ENCODE measurements at places on chromosomes 6 and 20. TPM values are rescaled to one million over a fixed set of nuclear protein-coding genes. Genes with fewer than 3 reads are reported as not detected.

GRCh38 chr6:145278163-145278807, 457.0 kb downstream of the EPM2A start:
- DNase-seq = no peak

- DNase-seq = peak; percentile 25
Measured at GRCh38 chr6:170221753-170222400, 69.0 kb downstream of the DLL1 start.

DNA sequence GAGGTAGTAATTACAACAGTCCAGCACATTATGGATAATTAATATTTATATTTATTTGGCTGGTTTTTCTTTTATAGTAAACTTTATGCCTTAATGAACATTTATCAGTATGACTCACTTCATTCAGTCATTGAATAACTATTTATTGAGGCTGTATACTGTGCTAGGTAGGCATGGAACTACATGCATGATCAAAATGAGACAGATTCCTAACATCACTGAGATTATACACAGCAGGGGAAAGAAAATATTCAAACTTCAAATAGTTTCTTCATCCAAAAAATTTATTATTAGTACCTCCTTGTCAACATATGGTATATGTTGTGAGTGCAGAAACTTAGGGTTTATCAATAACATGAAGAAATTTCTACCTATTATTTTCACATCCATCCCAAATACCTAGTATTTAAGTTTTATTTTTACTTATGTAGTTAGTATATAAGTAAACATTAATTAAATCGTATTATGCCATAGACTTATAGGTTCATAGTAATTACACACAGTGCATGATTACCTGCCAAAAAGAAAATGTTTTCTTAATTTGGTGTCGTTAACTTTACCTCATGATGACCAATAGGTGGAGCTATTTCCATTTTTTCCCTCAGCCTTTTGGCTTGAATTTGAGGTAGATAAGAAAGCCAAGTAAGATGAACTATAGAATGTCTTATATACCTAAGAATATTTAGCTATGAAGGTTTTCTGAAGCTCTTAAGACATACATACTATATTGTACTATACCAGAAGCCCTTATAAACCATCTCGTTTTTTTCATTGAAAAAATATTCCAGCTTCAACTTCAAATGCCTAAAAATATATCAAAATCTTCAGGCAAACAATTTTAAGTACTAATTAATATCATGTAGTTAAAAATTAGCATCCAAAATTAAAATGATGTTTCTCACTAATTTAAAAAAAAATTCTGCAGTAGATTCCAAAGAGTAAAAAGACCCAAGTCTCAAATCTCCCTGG, 12.5 kb upstream of the TMEM30A start:
- no peak for DNase-seq

DNA sequence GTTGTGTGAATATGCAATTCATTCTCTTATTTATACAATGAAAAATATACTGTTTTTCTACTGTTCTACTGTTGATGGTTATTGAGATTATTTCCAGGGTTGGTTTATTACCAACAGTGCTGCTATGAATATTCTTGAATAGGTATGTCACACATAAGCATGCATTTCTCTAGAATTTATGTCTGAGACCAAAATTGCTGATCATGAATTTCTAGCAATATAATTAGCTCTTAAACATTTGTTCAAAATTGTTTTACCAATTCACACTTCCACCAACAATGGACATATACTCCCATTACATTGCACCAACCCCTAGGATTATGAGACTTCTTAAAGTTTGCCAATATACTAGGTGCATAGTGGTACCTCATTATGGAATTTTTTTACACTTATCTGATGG, 164.1 kb upstream of the KCNQ5 start:
- no peak for DNase-seq

GRCh38 chr6:116012471-116012949, 48.2 kb downstream of the FRK start:
- no peak for DNase-seq

DNA sequence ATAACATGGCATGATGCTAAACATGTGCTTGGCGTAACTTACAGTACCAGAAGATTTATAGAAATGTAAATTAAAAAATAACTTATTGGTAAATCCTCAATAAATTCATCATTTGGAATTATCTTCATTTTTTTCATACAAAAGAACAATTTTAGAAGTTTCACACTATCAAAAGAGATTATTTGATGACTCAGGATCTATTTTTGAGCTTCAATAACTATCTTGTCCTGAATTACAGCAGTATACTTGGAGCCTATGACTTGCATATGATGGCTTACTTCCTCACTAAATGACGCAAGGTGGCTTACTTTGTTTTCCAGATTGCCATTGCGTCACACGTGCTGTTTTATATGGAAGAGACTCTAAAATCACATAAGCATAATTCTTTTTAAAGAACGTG, 49.2 kb downstream of the KHDRBS2 start:
- no peak for DNase-seq

DNA sequence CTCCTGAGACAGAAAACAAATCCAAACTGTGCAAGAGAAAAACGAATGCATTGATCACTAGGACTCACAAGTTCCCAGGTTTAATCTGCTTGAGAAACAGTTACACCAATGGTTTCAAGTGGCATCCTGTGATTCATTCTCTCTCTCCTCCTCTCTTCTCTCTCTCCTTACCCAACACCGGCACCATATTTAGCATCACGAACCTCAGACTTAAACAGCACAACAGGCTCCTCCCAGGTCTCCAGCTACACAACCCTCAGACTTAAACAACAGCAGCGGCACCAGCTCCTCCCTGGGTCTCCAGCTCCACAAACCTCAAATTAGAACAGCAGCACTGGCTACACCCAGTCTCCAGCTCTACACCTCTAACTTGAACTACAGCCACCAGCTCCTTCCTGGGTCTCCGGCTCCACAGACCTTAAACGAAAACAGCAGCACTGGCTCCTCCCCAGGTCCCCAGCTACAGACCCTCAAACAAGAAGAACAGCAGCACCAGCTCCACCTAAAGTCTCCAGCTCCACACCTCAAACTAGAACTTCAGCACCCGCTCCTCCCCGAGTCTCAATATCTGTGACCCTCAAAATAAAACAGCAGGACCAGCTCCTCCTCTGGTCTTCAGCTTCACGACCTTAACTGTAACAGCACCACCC, 355.9 kb downstream of the PREX1 start:
- no peak for DNase-seq

DNA sequence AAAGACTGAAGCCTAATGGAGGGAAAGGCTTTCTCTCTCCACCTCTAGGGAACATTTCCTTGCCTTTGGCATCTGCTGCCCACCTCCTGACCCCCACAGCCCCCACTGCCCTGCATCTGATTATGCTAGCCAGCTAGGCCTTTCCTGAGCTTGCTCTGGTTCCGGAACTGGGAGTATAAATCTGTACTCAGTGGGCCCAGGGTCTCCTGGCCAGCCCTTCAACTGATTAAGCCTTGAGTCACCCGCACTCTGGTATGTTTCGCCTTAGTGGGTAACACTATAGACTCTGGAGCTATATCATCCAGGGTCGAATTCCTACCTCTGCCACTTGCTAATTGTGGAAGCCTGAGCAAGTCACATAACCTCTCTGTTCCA, 45.6 kb upstream of the RIPOR2 start:
- DNase-seq = no peak

DNA sequence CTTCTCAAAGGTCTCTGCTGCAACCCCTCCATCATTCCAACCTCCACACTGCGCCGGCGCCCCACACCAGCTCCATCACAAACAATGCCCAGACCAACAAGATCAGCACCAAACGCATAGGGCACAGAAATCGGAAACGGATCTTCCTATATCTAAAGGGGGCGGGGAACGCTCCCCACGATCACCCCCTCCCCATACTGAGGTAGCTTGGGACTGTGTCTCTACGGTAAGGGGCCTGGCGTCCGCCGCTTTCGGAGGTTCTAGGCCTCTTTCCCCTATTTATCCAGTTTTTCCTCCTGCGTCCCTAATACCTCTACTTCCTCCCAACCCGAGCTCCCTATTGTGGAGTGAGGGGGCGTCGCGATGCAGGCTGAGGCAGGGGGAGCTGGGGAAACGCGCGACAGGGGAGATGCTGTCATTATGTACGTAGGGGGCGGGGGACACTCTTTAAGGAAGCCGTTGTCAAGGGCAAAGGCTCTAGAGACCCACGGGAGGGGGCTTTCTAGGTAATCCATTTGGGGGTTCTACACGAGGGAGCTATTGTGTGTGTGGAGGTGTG, 909 bp downstream of the DNAAF9 start:
- no peak for DNase-seq

DNA sequence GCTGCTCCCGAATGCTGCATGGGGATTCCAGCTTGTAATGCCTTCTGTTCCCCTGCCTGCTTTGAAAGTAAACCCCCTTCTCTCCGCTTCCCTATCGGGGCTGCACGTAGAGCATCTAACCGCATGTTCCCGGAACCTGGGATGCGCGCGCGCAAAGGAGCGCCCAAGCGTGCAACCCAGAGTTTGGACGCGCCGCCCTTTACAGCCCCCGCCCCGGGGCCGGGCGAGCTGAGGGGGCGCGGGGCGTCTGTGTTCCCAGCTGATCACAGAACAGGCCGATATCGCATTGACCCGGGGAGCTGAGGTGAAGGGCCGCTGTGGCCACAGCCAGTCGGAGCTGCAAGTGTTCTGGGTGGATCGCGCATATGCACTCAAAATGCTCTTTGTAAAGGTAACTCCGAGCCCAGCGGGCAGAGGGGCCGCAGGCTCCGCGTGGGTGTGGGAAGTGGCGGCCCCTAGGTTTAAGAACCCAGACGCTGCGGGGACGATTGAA, 1.4 kb downstream of the LAMP5 start:
- DNase-seq = no peak

DNA sequence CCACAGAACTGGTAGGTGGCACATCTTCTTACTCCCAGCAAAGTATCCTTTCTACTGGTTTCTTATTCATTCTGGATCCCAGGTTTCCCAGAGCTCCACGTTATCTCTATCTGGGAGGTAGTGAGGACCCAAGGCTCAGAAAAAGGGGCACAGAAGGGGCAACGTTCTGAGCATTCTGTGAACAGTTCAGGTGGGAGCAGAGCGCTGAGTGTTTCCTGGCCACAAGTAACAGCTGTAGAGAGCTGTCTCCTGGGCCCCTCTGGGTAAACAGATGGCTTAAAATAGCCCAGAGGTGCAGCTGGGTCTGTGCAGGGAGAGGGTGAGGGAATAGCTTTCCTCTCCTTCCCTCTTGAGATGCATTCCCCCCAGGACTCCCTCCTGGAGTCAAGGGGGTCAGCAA, 2.1 kb downstream of the APOBEC2 start:
- no peak for DNase-seq

GRCh38 chr6:128290221-128290620, 230.2 kb downstream of the PTPRK start:
- no peak for DNase-seq

DNA sequence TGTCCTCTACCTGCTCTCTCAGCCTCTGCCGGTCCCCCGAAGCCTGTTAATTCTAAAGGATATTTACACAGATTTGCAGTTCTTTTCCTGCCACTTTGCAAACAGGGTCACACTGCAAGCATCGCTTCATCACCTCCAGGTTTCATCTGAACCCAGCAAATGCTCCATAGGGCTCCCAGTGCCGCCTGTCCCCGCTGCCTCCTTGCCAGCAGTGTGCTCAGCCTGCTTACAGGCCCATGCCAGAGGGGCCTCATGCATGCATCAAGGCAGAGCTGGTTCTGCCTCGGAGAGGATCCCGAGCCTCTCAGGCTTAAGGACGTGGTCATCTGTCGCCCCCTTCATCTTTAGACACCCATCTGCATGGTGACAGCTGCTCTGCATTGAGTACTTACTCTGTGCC, 10.5 kb downstream of the SIRPA start:
- DNase-seq = no peak

DNA sequence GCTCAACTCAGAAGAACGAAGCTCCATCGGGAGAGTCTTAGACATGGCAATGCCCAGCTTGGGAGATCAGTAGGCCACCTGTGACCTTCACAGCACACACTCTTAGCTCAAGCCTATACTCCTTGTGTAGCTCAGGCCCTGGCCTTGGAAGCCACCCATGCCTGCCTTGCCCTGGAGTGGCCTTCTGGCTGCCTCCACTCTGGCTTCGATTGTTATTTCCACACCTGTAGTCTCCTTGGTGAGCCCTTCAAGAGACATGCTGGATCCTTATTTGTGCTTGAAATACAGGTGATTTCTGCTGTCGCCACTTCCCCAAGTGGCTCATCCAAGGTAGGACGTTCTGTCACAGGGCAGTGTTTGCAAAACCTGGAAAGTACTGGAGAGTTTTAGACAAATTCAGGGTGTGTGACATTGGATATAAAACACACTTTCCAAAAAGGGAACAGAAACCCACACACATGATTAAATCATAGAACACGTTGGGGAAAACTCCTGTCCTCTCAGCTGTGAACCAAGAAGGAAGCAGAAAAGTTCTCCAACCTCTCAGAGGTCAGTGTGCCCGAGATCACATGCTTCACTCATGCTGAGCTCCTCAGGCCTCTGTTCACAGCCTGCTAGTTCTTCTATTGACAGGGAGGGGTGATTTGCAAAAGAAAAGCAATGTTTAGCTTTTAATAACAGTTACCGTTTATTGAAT, 391.8 kb downstream of the CDC5L start:
- DNase-seq = no peak

GRCh38 chr20:63961664-63962425, 5.6 kb upstream of the UCKL1 start:
- DNase-seq = no peak

DNA sequence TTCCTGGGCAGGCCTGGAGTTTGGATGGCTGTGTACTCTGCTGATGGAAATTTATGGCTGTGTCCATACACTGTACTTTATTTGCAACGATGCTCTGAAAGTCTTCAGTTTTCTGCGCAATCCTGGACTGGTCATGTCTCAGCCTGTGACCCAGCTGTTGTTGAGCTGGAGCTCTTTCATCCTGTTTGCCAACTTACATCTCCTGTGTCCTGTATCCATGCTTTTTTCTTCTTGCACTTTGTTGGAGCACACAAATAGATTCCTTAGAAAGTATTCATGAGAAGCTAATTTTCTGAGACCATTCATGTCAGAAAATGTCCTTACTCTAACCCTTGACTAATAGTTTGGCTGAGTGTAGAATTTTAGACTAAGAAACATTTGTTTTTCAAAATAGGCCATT, 251.2 kb downstream of the BCKDHB start:
- no peak for DNase-seq

DNA sequence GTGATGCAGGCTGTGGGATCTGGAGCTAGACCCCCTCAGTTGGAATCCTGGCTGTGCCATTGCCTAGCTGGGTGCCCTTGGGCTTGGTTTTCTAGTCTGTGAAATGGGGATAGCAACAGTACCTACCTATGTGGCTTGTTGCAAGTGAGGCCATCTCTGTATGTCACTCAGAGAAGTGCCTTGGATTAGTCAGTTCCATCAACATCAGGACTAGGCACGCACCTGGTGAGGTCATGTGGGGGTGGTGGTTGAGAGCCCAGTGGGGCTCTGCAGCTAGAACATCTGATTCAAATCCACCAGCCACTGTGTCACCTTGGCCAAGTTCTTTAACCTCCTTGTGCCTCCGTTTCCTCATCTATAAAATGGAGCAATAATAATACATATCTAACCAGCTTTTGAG, 12.5 kb downstream of the TCF15 start:
- no peak for DNase-seq

Gene GSTA3
- not detected for total RNA-seq

Gene CST1
- not detected for total RNA-seq

Gene C6orf52
- 3.0 TPM for total RNA-seq

Gene MAS1
- not detected for total RNA-seq

Gene CD24
- 0.68 TPM for total RNA-seq

Measured in activated naive CD8-positive, alpha-beta T cell treated with anti-CD3 and anti-CD28 coated beads, Interleukin-2, amount 10 ng/mL, durations not matched to agents 7 days and 5 days (primary cell).